ENCODE measurements at places on chromosomes 5 and 9. TPM values are rescaled to one million over a fixed set of nuclear protein-coding genes. Genes with fewer than 3 reads are reported as not detected.

DNA sequence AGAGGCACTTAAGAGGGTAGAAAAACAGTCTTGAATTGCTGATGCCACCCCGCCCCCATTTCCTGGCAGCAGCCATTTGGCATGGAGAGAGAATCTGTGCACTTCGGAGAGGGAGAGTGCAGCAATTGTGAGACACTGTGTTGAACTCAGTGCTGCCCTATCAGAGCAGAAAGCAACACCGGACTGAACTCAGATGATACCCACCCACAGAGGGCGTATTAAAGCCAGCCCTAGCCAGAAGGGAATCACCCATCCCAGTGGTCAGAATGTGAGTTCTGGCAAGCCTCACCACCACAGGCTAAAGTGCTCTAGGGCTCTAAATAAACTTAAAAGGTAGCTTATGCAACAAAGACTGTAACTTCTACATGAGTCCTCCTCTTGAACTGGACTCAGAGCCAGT, 88.4 kb upstream of the RGS7BP start:
- no peak for DNase-seq

GRCh38 chr5:109335114-109335513, 74.7 kb downstream of the PJA2 start:
- no peak for DNase-seq

GRCh38 chr5:82183828-82184227, 94.3 kb downstream of the RPS23 start:
- DNase-seq = no peak

DNA sequence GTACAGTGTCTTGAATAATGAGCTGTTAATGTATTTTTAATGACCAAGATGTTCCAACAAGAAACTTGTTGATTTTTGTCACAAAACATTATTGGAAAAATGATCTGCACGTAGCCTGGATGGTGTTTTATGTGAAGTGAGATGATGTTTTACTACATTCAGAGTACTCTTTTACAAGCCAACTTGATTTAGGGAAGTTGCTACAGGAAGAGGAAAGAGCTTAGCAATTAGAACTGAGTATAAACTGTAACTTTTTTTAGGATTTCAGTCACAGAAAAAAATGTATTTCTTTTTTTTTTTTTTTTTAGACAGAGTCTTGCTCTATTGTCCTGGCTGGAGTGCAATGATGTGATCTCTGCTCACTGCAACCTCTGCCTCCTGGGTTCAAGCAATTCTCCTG, 113.6 kb upstream of the ADRA1B start:
- no peak for DNase-seq

DNA sequence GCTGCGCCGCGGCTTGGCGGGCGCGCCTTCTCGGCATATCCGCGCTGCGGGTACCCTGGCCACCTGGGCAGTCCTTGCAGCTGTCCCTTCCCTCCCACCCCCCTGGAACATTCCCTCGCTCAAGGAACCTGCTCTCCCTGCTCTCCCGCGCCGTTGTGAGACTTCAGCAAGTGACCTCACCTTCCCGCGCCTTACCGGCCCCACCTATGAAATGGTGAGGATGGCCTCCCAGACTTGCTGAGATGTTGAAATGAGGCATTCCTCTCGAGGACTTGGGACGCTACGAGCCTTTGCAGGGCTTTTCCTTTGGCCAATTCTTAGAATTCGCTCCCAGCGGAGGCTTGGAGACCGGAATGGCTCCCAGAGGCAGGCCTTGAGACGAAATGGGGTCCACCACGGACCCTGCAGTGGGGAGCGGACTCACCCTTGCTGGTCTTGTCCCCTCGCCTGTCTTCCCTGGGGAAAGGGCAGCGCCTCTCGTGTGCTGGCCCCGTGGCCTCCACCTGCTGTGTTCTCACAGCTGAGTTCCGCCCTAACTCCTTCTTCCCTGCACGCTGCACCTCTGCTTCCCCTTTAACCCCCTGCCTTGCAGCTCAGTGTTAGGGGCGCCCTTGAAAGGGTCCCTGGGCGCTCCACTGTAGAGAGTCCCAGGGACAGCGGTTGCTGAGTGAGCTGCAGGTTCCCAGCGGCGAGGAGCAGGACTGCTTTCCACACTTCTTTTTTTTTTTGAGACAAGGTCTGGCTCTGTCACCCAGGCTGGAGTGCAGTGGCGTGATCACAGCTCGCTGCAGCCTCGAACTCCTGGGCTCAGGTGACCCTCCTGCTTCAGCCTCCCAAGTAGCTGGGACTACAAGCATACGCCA, 907 bp downstream of the HMCN2 start:
- no peak for DNase-seq

GRCh38 chr9:126877418-126877817, 17.0 kb downstream of the ZBTB34 start:
- no peak for DNase-seq

GRCh38 chr9:5355817-5356216, 16.1 kb upstream of the RLN1 start:
- DNase-seq = no peak

DNA sequence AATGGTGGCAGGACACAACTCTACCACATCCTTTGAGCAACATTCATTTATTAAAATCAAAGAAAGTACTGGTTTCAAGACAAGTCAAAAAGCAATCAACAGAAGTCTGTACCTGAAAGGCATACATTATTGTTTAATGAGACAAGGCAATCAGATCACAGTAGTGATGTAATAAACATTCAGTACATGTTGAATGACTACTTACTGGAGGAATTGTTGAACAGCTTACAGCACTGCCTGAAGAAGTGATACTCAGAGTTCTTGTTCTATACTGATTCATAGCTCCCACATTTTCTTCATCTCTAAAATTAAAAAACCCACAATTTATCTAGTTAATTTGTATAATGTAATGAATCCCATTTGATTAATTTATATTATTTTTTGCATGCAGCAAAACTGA, 18.2 kb downstream of the RIOK2 start:
- DNase-seq = no peak

DNA sequence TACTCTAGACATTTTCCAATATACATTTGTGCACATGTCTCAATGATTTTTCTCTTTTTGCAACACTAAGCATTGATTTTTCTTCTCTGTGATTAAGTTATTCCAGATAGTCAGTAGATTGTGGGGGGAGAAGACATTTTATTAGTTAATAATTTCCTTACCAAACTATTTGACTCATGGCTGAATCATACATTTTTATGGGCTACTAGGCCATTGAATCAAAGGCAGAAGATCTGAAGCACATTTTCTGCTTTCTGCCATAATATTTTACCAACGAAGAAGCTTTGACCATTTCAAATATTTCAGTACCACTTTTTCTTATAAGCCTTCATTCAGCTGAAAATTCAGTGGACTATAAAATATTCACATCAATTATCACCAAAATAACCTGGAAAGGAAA, 175.6 kb downstream of the IRX2 start:
- DNase-seq = no peak

DNA sequence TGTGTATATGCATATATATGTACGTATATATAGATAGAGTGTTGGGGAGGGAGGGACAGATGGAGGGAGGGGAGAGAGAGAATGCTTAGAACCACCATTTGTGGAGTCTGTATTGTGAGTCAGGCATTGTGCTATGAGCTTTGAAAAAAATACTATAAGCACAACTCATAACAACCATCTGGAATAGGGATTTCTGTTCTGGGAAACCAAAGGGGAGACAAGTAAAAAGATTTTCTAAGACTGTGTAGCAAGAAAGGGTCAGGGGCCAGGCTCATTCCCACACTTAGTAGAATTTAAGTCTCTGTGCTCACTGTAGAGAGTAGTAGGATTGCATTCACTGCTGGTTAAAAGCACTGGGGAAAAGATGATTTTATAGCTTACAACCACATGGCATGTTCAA, 202.3 kb upstream of the SGCD start:
- DNase-seq = no peak

- no peak for DNase-seq
Observed at GRCh38 chr5:92070786-92071185, 687.7 kb upstream of the ARRDC3 start.

DNA sequence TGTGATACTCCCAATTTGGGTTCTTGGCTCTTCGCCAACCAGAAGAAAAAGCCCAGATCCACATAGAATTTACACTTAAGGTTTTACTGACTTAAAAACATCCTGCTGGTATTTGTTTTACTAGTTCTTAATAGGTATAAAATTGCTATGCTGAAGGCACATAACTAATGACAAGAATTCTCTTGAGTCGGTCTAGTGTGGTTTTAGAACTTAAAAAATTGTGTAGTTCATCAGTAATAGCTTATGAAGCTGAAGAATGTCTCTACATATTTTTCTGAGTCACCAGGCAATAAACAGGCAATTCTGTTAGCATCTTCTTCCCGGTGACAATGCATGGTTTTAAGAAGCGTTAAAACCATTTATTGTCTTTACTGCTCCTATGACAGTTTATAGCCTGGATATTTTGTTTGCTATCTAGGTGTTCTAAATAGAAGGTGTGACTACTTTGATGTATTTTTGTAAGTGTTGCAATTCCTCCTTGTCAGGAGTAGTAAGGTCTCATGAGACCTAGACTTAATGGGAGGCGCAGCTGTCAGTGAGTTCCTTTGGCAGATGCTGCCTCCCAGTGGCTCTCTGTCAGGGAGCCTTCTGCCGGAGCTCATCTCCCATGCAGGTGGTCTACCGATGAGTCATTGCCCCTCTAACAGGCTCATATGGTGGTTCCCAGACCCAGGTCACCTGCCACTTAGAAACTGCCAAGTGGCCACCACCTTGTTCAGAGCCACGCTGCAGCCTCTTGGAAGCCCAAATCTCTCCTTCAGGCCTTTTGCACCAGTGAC, 173.8 kb downstream of the MAST4 start:
- no peak for DNase-seq

DNA sequence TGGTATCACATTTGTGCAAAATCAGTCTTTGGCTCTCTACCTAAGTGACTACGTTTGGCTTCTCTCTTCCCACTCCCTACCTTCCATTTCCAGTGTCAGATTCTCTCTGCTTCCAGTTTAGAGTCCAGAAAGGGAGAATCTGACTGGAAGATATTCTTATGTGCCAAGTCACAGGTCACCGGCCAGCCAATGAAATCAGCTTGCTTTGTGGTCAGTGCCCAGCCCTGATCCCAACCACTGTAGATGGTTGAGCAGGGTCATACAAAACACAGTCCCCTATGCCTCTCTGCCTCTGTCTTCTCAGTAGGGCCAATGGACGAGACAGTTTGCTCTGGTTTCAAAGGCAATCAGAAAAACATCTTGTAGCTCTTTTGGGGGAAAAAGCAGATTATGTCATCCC, 15.6 kb upstream of the EPB41L4B start:
- DNase-seq = no peak

DNA sequence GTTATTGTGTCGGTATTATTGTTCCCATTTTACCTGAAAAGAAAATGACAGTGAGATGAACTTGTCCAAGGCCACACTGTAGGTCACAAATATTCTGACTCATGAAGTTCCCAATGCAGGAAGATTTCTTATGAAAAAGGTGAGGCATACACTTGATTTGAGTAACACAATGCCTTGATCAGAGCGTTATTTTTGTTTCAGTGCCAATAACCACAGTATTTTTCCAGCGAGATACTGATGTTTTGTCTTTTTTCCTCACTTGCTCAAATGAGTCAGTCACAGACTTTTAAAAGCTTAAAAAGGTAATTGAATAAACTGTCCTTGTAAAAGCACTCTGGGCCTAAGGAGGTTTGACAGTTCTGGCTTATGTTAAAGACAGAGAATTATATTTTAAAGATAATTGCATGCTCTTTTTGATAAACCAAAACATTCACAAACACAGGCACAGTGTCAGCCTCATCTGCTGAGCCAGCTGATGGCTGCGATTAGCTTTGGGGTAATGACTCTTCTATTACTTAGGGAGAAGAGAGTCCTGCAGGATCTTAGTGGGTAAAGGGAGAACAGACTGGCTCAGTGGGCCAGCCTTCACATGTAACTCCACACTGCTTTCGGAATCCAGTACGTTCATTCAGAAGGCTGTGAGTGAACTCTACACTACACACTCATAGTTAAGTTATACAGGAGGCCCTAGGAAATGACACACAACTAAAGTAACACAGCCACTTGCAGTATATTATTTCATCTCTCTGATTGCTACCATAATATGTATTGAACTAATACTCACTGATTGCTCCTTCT, 165.5 kb upstream of the CD180 start:
- no peak for DNase-seq

GRCh38 chr5:1791176-1791575, 8.5 kb downstream of the MRPL36 start:
- no peak for DNase-seq

DNA sequence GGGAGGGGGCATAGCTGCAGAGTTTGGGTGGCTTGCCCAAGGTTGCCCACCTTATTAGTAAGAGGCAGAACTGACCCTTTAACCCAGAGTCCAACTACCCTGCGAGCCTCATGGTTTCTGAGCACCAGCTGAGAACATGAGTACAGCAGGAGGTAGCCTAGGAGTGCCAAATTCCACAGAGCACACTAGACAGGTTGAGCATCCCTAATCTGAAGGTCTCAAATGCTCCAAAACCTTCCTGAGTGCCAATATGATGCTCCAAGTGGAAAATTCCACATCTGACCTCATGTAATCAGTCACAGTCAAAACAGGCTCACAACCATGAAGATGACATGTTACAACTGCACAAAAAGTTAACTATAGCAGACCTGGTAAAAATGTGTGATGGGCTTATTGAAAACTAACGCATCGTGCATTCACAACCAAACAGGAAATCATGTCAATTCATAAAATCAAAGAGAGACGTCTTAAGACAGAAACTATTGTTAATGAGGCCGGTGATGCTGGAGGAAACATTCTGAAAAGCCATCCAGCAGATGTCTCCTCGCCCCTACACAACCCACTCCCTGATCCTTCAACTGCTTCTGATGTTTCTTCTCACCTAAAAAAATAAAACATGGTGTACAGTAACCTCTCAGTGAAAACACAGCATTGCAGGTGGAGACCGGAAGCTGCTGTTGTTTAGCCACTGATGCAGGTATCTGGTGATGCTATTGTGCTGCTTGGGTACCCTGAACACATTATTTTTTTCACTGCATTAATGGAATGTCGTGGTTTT, 25.0 kb downstream of the PTCH1 start:
- DNase-seq = no peak

- DNase-seq = no peak
Observed at GRCh38 chr5:107580889-107581820, 89.6 kb downstream of the EFNA5 start.

Gene GABRA6
- not detected for total RNA-seq

Gene ANKRD20A1
- 1.6 TPM for total RNA-seq

Gene ALDOB
- not detected for total RNA-seq

Gene LURAP1L
- 3.3 TPM for total RNA-seq

All from pulmonary artery endothelial cell (primary cell).